ENCODE measurements at places on chromosomes 3 and 15. TPM values are rescaled to one million over a fixed set of nuclear protein-coding genes. Genes with fewer than 3 reads are reported as not detected.
A peak's percentile ranks its signal among the peaks of the same experiment; 100 is the strongest.

Gene TEX55
- not detected for total RNA-seq

Gene CCR8
- total RNA-seq, result not detected

GRCh38 chr3:122890077-122890719 lies 95.3 kb downstream of the SLC49A4 start:
- peak; percentile 61 for DNase-seq

DNA sequence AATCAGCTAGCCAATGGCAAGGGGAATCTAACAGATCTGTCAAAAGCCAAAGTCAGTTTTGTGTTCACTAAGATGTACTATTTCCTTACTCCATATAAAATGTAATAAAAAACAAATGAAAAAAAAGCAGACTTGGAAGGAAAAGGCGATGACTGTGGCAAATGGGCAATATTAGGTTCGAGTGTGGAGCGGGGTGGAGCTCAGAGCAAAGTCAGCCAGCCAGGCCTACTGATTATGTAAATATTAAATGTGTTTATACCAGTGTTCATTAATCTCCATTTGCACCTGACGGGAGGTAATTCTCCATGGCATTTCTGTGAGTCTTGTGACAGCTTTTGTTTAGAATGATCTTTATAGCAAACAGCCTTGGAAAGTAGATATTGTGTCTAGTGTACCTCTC lies 96.2 kb upstream of the KCNMB2 start:
- no peak for DNase-seq

DNA sequence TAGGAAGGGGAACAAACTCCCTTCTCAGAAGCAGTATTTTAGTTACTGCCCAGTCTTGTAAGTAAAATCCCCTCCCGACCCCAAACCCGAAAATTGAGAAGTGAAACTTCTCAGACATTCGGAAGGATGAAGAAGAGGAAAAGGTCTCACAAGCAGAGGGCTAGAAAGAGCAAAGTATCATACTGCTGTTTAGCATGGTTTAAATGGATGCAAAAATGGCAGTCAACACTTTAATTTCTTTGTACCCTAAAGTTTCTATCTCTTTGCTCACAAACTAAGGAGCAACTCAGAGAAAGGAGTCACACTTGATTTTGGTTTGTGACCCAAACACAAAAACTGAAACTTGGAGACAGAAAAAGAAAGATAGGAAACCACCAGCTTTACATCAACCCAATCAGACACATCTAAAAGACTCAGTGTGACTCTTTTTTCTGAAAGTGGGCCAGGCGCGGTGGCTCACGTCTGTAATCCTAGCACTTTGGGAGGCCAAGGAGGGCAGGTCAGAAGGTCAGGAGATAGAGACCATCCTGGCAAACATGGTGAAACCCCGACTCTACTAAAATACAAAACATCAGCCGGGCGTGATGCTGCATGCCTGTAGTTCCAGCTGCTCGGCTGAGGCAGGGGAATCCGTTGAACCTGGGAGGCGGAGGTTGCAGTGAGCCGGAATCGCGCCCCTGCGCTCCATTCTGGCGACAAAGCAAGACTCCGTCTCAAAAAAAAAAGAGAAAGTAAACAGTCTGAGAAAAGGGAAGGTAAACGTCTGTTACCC lies 63.2 kb upstream of the ATP11B start:
- no peak for DNase-seq

DNA sequence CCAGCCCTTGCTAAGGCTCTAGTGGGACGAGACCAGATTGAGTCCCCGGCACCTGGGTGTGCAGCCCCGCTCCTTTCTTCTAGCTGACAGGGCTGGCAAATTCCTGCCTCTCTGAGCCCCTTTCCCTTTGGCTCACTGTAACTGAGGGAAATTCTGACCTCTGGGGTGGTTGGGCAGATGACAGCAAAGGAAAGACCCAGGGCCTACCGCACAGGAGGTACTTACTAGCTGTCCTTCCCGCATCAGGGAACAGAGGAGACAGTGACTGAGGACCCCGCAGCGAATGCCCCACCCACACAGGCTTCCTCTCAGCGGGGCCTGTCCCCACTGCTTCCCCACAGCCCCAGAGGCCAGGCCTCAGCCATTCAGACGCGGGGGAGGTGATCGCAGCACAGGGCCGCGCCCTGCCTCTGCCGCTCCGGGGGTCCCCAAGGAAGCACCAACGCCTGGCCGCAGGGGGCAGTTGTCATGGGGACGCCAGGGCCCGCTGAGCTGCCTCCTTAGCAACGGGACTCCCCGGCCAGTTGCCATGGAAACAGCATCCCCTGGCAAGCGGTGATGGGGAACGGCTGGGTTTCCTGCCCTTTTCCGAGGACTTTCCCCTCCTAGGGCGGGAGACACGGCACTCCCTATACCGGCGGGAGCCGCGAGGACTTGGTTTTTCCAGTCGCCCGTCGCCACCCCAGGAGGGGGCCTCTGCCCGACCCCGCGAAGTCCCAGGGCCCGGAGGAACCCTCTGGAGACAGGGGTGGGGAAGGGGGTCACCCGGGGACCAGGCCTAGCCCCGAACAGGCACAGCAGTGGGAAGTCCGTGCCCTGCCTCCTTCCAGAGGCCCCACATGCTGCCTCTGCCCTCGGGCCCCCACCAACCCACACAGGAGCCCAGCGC lies 50.1 kb downstream of the HCN4 start:
- DNase-seq, result no peak

- no peak for DNase-seq
These were observed 493.1 kb downstream of the SHQ1 start for GRCh38 chr3:72355168-72355567.

- DNase-seq, result no peak
These were observed 29.0 kb upstream of the BDH1 start for GRCh38 chr3:197584733-197585132.

GRCh38 chr3:111846717-111847116 lies 12.3 kb upstream of the PHLDB2 start:
- DNase-seq, result no peak

- DNase-seq, result no peak
These were observed 120.4 kb upstream of the IQSEC1 start for GRCh38 chr3:13193320-13194284.

DNA sequence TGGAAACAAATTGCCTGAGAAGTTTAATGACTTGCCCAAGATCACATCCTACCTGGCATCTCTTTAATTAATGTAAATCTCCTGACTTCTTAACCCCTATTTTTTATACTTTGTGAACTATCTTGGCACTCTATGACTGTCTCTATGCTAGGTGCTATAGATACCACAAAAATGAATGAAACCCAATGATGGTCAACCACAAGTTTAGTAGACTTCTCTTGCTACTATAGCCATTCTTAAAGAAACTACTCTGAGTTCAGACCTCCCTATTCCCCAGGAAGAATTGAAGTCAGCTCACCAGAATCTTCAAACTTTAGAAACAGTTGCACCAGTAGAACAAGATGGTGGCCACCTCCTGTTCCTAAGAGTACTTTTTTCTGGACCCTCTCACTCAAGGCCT lies 191.1 kb downstream of the RSL24D1 start:
- no peak for DNase-seq

GRCh38 chr15:83207009-83207659 lies 489 bp downstream of the HDGFL3 start:
- DNase-seq, result no peak

DNA sequence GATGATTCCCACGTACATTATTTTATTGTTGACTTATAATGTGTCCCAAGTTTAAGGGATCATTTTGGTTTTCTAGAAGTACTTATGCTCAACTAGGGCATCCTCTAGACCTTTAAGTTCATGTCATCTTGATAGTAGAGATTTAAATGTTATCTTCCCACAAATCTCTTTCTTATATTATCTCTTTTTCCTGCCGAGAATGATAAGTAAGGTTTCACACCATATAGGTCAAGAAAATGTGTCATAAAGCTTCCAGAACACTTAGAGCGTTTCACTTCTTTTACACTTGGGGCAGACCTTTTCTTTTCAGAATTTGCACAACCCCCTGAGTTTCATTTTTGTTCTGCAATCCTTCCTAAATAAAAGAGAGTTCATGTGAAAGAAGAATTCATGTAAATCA lies 142.0 kb upstream of the CBLB start:
- no peak for DNase-seq

GRCh38 chr15:89377842-89378295 lies 43.2 kb upstream of the POLG start:
- no peak for DNase-seq

DNA sequence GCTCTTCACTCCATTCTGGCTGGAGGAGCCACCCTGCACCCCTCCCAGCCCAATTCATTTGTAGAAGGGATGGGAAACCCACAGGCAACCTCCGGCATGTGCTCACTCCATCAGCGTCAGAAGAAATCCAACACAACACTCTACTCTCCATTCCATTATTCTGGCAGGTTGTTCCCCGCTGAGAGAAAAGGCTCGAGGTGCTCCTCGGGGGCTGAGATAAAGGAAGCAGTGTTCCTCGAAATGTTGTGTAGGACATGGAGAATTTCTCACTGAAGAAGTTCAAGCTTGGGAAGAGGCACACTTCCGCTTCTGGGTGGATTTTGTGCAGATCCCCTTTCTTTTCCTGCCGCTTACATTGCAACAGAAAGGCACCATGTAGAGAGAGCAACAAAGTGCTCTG lies 355.0 kb upstream of the CFAP20DC start:
- DNase-seq, result no peak

DNA sequence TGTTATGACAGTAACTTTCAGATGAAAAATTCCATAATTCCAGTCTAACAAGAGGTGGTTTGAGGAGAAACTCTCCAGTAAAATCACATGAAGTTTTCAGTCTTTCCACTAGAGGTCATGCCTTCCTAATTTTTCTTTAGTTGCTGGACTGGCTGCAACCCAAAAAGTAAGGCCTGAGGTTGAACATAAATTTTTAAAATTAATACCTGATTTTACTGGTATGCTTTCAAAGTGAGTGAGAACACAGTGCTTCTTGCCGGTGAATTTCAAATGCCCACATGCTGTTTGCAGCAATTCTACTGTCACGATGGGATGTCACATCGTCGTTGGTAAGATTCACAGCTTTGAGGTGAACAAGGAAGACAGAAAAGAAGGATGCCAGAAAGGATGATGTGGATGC lies 89.0 kb upstream of the FGF12 start:
- DNase-seq, result no peak

DNA sequence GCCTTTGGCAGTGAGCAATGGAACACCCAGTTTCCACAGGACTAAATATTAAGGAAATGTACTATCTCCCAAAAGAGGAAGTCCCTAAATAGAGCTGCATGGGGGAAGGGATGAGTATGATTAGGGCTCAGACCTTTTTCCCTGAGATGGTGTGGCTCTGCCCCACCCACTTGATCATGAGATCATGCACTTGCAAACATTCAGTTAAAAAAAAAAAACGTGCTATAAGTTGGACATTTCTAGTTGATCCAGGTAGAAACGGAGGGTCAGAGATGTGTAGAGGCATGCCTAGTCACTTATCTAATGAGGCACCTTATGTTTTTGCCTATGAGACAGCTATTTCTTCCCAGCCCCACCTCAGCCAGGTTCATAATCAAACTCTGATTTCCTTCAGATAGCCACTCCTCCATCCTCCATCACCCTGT lies 24.5 kb upstream of the SSR3 start:
- no peak for DNase-seq

DNA sequence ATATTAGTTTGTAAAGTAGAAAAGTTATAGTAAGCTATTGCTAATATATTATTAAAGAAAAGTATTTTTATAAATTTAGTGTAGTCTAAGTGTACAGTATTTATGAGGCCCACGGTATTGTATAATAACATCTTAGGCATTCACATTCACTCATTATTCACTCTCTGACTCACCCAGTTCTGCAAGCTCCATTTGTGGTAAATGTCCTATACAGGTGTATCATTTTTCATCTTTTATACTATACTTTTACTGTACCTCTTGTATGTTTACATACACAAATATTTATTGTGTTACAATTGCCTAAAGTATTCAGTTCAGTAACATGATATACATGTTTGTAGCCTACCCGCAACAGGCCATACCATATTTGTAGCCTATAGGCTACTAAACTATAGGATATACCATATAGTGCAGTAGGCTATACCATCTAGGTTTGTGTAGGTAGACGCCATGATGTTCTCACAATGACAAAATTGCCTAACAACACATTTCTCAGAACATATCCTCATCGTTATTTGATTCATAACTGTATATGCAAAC lies 246.8 kb upstream of the ALCAM start:
- DNase-seq, result no peak

DNA sequence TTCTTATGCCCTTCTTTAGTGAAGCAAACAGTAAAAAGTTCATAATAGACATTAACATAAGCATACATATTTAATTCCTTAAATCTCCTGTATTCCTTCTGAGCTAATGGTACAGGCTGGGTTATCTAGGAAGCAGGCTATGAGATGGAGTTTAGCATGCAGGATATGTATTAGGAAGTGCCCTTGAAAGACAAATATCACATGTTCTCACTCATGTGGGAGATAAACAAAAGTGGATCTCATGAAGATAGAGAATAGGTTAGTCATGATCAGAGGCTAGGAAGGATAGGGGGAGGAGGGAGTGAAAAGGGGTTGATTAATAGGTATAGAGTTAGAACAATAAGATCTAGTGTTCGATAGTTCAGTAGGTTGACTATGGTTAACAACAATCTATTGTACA lies 105.4 kb downstream of the CLASP2 start:
- no peak for DNase-seq

DNA sequence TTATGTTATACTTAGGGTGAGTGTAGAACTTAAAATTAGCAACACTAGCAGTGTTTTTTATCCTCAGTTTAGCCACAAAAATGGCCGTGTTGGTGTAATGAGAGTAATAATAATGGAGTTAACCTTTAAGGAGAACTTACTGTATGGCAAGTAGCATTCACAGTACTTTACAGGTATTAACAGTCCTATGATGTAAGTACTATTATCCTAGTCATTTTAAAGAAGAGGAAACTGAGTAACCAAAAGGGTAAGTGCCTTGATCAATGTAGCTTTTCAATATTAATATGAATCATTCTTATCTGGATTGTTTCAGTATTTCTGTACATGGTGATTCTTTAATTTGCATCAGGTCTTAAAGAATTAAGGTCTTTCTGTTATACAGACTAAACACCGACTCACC lies 170.3 kb downstream of the CD47 start:
- DNase-seq, result no peak

DNA sequence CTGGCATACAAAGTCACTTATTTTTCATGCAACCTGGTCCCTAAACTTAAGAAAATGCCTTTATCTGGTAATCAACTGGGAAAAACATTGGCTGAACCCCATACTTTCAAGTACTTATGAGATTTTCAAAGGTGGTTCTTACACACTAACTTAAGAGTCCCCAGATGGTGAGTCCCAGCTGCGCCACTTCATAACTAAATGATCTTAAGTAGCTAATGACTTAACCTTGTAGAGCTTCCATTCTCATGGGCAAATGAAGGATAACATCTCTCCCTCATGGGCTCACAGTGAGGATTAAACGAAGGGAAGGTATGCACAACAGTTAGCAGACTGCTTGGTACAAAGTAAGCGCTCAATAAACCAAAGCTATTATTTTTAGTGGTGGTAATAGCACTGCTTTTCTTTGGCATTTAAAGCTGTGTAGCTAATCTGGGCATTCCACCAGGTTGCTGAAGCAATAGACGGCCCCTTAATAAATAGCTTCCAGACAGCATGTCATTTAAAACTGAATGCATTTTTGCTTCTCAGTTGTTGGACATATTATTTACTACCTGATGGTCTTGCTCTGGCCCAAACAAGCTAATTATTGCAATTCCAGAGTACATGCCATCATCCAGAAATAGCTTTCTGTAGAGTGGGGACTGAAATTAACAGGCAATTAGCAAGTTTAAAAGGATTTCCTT lies 55.4 kb downstream of the LIPC start:
- no peak for DNase-seq

GRCh38 chr15:51970132-51970817 lies 1.3 kb downstream of the LEO1 start:
- DNase-seq, result no peak

All from H1 (cell line).